Occipital lobe (tissue), 3 donors: ENCODE measurements at places on chromosomes 7 and 10.

DNA sequence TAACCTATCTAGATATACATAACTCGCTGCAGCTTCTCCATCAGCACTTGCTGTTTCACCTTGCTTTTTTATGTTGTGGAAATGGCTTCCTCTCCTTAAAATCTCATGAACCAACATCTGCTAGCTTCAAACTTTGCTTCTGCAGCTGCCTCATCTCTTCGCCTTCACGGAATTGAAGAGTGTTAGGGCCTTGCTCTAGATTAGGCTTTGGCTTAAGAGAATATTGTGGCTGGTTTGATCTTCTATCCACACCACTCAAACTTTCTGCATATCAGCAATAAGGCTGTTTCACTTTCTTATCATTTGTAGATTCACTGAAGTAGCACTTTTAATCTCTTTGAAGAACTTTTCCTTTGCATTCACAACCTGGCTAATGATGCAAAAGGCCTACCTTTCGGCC, 49.2 kb upstream of the AGR3 start:
- DNase-seq, result no peak

DNA sequence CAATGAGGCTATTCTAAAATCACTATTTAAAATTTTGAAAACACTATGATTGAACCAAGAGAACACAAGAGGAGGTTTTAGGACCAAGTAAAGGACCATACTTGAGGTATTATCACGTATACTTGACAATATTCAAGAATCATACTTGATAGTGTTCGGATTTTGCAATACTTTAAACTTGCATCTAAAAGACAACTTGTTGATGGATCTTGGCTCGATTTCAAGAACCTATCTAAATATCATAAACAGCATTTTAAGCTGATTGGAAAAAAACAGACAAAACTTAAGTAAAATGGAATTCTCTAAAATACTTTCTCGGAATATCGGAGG, 1.3 kb downstream of the NAMPT start:
- no peak for DNase-seq

- no peak for DNase-seq
Observed at GRCh38 chr7:92072708-92073107, 61.6 kb downstream of the CYP51A1 start.

DNA sequence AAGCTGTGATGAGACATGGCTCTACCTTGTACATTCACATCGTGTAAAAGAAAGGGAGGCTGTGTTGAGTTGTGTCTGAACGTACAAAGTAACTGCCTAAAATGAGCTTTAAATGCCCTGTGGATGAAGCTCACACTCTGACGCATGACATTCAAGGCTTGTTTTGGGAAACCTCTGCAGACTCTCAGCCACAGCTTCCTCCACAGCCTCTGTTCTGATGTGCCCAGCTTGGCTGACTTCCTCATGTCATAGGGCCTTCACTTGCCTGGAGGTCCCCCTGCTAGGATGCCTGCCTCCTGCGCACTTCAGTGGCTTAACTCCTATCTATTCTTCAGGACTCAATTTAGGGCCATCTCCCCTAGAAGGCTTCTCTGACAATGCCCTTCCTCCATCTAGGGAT, 230.0 kb upstream of the HABP2 start:
- no peak for DNase-seq

- no peak for DNase-seq
Observed at GRCh38 chr7:22582863-22583622, 83.1 kb upstream of the STEAP1B start.

- DNase-seq, result no peak
Observed at GRCh38 chr10:132538790-132539421, 1.3 kb downstream of the INPP5A start.

DNA sequence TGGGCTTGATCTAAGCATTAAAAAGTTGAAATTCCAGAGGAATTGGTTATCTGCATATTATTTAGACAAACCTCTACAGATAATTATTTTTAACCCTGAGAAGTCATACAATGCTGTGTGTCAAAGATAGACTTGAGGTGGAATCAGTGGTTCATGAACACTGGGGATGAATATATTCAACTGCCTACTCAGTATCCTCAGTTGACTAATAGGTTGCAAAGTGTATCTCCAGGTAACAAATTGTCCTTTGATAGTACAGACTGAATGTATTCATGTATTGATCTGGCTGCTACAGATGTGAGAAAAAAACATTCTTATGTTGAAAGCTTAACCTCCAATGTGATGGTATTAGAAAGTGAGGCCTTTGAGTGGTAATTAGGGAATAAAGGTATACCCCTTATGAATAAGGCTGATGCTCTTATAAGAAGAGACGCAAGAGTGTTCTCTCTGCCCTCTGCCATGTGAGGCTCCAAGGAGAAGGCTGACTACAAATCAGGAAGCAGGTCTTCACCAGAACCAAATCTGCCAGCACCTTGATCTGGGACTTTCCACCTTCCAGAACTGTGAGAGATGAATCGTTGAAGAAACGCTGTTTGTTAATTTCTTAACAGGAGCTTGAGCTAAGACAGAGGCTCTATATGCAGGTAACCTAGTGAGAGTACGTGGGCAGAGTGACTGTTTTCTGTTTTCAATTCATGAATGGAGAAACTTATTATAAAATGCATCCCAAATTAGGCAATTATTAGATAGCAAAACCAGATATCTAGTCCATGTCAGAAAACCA, 7.5 kb downstream of the MRPL32 start:
- DNase-seq, result no peak

DNA sequence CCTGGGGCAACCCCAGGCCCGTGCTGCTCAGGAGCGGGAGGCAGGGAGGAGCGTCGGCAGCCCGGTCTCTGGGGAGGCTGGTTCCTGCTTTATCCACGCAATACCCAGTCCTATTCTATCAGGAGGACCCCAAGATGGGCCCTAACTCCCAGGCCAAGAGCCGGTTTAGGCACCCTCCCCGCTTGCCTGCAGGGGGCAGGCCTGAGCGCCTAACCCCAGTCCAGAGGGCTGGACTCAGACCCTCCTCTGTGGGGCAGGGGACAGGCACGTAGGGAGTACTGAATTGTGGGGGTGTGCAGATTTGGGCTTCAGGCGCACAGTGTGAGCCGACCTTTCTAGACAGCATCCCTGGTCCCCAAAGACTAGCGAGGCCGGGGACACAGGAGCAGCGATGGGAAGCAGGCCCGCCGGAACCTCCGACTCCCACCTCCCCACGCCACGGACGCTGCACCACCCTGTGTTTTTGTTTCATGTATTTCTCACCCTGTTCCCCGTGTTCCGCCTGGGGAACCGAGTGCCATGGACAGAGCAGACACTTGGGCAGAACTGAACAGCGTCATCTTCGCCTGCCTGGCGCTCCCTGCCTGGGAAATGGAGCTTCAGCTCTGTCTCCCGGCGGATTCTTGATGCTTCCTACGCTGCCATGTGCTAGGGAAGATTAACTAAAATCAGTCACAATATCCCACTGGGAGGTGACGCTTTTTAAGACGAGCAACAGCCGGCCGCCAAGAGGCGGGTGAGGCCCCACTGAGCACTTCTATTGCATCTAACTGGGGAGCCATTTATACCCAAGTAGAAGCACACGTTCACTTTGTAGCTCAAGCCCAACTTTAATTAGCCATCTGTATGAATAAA, 5.3 kb downstream of the NUDT1 start:
- DNase-seq, result peak; percentile 7

DNA sequence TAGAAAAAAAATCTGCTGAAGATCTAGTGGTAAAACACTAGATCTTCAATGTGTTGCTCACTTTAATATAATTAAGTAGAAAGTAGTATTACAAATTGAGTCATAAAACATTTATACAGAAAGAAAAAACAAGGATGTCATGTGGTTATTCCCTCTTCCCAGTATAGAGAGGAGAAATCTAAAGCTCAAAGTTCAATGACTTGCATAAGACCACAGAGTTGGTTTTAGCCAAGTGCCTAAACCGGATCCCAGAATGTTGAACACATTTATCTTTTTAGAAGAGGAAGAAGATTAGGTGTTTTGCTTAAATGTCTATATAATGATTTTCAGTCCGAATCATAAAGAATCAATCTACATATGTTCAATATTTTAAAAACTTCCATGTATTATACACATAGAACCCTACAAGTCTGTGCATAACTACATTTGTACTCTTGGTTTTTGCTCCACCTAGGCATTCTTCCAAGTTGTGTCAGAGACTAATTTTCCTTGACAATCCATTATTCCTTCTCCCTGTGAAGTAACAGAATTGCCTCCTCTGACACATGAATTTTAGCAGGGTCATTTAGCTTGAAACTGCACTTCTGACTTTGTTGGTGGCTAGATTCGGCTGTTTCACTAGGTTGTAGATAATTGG, 389.2 kb downstream of the MAGI2 start:
- DNase-seq, result no peak

DNA sequence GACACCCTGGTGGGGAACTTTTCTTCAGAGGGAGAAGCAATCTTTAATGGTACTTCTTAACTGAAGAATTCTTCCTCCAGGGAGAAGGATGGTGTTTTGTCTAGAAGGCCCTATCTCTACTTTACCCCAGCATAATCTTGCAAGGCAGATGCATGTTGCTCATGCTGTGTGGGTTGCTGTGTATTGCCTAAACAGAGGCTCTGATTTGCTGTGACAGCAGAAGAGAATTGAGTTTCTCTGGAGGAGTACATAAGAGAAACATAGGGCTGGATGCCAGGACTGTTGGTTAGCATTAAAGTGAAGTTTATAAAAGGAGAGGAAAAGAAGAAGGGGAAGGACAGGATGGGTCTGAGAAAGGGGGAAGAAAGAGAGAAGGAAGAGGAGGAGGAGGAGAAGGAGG, 248.1 kb upstream of the HPS1 start:
- DNase-seq, result no peak

- no peak for DNase-seq
Observed at GRCh38 chr7:24778543-24779282, 21.4 kb upstream of the GSDME start.

- no peak for DNase-seq
Observed at GRCh38 chr7:117784315-117784714, 88.9 kb downstream of the CTTNBP2 start.

DNA sequence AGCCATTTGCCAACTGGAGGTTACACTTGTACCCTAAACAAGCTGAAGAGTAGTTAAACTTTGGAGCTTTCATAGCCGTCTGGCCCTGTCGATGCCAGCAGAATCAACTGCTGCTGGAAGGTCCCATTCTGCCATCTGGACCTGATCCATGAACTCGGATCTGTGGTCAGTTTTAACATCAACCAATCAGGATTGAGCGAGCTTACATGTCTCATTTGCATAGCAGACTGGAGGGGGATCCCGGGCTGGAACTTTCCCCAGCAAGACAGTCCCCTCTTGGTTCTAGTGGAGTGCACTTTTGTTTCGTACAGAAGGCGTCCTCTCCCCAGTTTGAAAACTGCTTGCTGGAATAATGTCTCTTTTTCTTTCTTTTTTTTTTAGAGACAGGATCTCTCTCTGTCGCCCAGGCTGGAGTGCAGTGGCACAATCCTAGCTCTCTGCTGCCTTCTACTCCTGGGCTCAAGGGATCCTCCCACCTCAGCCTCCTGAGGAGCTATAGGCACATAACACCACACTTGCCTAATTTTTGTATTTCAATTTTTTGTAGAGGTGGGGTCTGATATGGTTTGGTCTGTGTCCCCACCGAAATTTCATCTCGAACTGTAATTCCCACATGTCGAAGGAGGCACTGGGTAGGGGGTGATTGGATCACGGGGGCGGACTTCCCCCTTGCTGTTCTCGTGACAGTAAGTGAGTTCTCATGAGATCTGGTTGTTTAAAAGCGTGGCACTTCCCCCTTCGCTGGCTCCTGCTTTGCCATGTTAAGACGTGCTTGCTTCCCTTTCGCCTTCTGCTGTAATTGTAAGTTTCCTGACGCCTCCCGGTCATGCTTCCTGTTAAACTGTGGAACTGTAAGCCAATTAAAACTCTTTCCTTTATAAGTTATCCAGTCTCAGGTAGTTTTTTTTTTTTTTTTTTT, 42.8 kb upstream of the SEPHS1 start:
- no peak for DNase-seq

GRCh38 chr10:130737621-130738020, 573.9 kb downstream of the TCERG1L start:
- DNase-seq, result no peak

GRCh38 chr10:82888809-82889455, 1013.9 kb downstream of the NRG3 start:
- DNase-seq, result no peak

DNA sequence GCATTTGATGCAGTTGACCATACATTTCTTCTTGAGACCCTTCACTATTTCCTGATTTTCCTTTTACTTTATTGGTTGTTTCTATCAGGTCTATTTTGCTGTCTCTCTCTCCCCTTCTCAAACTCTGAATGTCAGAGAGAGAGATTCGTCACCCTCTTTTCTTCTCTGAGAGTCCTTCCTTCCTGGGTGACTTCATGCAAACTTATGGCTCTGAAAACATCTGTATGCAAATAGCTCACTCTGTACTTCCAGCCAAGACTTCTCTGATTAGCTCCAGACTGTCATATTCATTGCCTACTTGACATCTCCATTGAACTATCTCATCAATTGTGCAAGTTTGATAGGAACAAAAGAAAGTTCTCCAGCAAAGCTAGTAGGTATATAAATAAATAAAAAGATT, 191.7 kb upstream of the KLF6 start:
- no peak for DNase-seq
